ENCODE measurements at places on chromosomes 5 and 9. TPM values are rescaled to one million over a fixed set of nuclear protein-coding genes. Genes with fewer than 3 reads are reported as not detected.

GRCh38 chr5:131848662-131849061, 51.8 kb upstream of the FNIP1 start:
- DNase-seq: no peak

Gene ADRA1B
- total RNA-seq: 2.3 TPM

Gene IGFBPL1
- not detected for total RNA-seq

Gene FCHO2
- 15.1 TPM for total RNA-seq

Gene PRDM9
- total RNA-seq: not detected

DNA sequence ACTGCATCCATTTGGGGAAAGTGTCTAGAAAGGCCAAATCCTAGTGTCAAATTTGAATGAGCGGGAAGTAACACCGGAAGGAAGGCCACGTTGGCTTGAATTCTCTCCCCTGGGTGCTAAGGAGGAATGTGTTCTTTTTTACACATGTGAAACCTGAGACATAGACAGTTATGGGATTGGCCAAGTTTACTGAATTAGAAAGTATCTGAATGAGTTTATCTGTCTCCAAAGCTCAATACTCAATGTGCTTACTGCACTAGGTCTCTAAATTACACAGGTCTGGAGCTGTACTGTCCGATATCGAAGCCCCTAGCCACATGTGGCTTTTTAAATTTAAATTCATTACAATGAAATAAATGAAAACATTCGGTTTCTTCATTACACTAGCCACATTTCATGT, 6.0 kb downstream of the DMRT1 start:
- no peak for DNase-seq

DNA sequence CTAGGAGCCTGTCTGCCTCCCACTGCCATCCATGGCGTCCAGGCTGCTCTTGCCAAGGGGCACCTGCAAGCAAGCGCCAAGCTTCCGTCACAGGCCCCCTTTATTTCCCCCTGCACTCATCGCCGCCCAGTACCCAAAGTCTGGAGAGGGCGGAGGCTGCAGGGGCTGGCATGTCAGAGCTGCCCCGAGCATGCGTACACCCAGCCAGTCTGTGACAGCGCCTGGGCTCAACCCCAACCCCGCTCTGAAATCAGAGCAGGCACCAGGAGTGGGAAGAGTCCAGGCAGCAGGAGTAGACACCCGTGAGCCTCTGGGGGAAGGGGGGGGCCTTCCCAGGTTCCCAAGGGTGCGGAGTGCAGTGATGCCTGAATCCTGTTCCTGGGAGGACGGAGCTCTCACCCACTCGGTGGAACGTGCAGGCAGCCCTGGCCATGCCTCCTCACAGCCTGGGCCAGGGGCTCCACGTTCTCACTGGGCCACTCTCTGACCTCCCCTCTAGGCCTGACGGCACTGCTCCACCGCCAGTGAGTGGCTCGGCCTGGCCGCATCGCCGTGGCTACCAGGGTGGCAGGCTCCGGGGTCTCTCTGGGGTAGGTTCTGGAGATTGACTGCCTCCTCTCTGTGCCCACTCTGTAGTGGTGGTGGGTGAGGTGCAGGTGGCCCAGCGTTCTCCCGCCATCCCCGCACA, 469.0 kb downstream of the CDH9 start:
- peak; percentile 56 for DNase-seq

DNA sequence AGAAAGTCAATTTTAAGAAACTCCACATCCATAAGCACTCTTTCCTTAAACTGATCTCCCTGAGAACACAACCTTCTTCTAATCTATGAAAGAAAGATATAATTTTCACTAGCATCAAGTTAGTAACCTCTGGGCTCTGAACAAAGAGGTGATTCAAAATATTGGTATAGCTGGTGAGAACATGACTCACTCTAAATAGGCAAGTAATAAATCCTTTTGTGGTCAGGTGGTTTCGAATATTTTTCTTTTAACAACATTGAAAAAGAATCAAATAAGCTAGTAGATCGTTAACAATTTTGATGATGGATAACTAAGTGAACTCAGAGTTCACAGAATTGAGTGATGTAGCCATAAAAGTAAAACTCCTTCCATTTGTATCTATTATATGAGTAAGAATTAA, 150.6 kb upstream of the IQGAP2 start:
- DNase-seq: no peak

Gene OR2K2
- total RNA-seq: not detected

Gene NR6A1
- total RNA-seq: 2.4 TPM

GRCh38 chr9:134324359-134325095, 1.7 kb upstream of the RXRA start:
- peak; percentile 13 for DNase-seq

DNA sequence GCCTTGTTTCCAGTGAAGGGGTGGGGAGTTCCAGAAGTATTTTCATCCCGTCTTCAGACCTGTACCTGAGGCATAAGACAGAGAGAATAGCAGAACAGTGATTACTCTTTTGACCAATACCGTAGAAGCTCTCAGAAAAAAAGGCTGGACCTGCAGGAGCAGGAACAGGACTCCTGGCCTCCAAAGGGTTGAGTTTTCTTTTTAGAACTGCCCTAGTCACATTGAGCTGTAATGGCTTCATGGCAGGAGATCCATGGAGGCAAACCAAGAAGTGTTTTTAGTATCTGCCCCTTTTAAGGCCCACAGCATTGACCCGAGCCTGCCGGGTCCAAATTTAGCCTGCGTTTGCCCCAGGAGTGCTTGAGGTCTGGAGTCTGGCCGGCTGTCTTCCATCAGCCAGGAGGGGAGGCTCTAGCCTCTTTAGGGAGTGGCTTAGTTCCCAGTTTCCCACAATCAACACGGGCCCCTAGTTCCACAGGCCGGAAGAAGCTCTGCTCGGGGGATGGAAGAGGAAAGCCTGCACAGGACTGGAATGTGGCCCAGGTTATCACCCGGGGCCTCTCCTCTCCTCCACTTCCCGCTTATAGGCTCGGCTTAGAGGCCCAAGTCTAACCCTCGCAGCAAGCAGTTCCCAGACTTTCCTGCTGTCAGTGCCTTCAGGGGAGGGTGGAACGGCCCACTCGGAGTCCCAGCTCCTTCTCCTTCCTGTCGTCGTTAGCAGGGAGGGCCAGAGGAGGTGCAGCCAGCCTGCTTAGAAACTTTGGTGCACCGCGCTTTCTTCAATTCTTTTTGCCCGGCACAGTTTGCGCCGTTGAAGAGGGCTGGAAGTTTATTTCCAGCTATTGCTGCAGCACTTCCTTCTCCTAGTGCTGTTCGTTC, 80.7 kb downstream of the C9orf152 start:
- peak; percentile 88 for DNase-seq

Gene EGFLAM
- total RNA-seq: 19.4 TPM

Gene POU5F2
- 0.19 TPM for total RNA-seq

- no peak for DNase-seq
These were observed 593.7 kb downstream of the IRX1 start for GRCh38 chr5:4189317-4189716.

DNA sequence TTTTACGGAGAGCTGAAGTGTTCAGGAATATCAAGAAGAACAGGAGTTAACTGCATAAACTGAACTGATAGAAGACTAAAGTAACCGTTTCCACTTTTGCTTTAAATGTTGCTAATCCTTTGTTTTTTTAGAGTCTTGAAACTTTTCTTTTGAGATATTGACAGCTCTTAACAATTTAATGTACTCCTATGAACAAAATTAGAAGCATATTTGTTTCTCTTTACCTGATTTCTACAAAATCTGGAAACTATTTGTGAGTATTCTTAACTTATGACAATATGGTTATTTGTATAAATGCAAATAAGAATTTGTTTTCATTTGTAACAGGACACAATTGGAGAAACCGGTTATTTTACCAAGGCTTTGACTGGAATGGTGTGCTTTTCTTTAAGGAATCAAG, 89.5 kb upstream of the FAM120A start:
- DNase-seq: no peak

Gene SMIM33
- total RNA-seq: not detected

DNA sequence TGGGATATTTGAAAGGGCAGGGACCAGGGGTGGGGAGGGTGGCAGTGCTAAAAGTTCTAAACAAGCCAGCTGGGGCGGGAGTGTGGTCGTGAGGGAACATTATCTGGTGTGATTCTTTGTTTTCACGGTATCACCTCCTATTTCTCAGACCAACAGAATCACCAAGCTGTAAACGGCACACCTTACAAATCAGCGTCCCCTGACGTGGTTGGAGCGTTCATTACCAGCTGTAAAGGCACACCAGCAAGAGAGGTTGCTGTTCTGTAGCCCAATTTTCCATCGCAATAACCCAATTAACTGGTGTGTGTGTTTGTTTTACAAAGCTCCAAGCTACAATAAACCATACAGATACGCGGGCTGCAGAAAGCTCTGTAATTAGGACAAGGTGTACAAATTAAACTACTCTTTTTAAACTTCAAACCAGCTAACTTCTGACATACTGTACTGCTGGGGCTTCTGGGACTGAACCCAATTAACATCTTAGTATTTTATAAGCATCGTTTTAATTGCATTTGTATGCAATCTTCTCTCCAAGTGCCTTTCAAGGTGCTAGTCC, 303.6 kb upstream of the CLINT1 start:
- no peak for DNase-seq

DNA sequence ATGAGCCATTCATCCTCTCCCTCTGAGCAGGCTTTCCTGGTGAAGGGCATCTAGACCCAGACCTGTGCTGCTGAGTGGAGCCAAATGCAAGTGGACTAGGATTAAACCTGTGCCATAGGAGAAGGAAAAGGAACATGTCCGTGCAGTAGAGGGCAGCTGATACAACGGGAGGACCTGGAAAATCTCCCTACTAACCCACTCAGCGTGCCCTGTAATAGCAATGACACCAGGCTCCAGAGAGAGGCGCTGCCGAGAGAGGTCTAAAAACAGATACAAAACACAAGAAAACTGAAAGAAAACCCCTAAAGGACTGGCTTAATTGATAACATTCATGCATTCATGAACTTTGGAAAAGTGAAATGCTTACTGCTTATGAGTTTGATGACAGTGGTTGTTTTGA, 60.8 kb downstream of the PFDN1 start:
- DNase-seq: no peak

- no peak for DNase-seq
These were observed 184.1 kb downstream of the DIRAS2 start for GRCh38 chr9:90458485-90458884.

DNA sequence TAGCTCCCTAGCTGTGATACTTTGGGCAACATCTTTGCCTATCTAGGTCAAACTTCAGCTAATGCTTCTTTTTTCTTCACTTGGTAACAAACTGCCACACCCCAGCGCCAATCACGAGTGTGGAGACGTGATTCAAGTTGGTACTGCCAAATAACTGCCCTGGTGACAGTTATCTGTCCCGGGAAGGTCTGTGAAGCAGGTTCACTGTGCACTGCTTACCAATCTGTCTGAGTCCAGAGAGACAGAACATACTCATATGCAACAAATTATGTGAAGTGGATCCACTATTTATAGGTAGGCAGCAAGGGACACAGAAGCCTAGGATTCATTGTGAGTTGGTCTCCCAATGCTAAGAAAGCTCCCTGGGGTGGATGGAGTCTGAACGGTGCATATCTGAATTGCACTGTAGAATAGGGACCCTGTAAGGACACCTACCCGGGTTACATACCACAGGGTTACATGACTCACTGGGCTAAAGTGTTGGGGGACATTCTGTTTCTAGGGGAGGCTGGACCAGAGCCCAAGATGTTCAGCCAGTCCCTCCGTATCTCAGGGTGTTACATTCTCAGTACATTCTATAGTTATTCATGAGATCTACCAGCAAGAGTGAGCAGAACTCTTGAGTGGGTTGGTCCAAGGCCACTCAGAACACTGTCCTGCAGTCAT, 95.4 kb upstream of the STC2 start:
- DNase-seq: peak; percentile 37

DNA sequence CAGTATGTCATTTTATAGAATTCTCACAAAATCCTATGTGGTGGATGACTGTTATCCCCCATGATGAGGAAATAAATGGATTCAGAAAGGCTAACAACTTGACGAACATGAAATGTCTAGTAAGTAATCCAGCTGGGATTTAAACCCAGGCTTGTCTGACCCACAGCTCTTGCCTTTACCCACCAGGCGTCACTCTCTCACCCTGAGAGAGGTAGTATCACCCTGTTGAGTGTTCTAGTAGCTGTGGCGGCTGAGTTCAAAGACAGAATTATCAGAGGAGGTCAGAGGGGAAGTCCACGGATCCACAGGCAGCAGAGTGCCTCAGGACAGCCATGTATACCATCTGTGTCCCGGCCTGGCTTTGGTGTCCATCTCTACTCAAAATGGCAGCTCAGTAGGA, 113.8 kb downstream of the ZNF462 start:
- DNase-seq: no peak

Gene FBP1
- 0.87 TPM for total RNA-seq

- DNase-seq: peak; percentile 74
These were observed at the start of gene NIM1K for GRCh38 chr5:43191740-43192557. NIM1K (plus strand) TSS chr5:43192225; CDS start chr5:43245776, 53,551 bp downstream.

DNA sequence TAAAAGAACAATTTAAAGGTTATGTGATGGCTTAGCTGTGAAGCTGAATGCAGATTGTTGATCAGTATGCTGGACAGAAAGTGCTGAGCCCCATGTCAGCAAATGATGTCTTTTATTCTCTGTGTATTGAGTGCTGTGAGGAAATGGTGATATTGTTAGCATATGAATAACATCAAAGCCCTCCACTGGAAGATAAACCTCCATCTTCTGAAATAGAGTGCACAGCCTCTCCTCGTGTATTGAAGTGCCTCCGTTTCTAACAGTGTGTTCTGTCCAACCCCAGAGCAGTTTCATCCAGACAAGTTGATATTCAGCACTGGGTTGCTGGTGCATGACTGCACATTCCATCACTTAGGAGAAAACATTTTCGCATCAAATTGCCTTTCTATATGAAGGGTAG, 242.9 kb downstream of the CSNK1G3 start:
- DNase-seq: no peak

- no peak for DNase-seq
These were observed 1307.9 kb upstream of the CDH6 start for GRCh38 chr5:29885595-29885994.

- no peak for DNase-seq
These were observed 134.6 kb upstream of the TUT7 start for GRCh38 chr9:86488794-86489193.

Gene PDCD1LG2
- 0.98 TPM for total RNA-seq

GRCh38 chr5:56457887-56458812, 225.0 kb upstream of the ANKRD55 start:
- DNase-seq: peak; percentile 61

DNA sequence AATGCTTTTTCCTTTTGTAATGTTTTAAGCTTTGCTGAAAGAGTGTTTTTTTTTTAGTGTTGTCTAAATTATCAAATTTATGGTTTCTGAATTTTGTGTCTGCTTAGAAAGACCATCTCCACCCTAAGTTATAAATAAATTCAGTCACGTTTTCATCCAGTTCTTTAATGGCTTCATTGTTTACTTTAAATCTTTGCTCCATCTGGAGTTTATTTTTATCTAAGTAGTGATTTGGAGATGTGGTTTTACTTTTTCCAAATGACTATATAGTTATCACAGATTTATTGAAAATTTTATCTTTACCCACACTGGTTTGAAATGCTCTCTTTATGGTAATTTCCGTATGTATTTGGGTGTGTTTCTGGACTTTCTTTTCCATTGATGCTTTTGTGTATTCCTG, 577.2 kb upstream of the ZNF608 start:
- no peak for DNase-seq

All from heart left ventricle (tissue), 16 donors.